Body of pancreas (tissue), 4 donors: ENCODE measurements at places on chromosomes 16 and 17. TPM values are rescaled to one million over a fixed set of nuclear protein-coding genes. Genes with fewer than 3 reads are reported as not detected.

UTS2R gene
- total RNA-seq, result not detected

LRRC75A gene
- total RNA-seq, result 7.6 TPM

DNA sequence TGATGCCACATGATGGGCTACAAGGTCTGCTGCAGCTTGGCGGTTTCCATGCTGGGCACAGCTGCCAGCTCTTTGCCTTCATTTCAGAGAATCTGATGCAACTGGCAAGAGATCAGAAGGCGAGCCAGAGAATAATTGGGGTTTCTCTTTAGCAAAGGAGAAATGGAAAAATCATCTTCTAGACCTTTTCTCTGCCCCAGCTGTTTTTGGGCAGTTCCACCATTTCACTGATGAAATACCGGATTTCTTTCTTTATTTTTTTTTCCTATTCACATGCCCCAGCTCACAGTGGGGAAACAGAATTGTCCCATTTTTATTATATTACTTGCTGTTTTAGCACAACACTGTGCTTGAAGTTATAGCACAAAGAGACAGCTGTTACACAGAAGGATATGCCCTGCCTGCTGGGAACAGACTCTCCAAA, 439.3 kb upstream of the GOT2 start:
- no peaks in the 10 kb centered on the region for H3K4me1 ChIP-seq
- no peaks in the 10 kb centered on the region for H3K27me3 ChIP-seq
- H3K27ac ChIP-seq, result no peak overlapping the region
- H3K36me3 ChIP-seq, result no peaks in the 10 kb centered on the region

DNA sequence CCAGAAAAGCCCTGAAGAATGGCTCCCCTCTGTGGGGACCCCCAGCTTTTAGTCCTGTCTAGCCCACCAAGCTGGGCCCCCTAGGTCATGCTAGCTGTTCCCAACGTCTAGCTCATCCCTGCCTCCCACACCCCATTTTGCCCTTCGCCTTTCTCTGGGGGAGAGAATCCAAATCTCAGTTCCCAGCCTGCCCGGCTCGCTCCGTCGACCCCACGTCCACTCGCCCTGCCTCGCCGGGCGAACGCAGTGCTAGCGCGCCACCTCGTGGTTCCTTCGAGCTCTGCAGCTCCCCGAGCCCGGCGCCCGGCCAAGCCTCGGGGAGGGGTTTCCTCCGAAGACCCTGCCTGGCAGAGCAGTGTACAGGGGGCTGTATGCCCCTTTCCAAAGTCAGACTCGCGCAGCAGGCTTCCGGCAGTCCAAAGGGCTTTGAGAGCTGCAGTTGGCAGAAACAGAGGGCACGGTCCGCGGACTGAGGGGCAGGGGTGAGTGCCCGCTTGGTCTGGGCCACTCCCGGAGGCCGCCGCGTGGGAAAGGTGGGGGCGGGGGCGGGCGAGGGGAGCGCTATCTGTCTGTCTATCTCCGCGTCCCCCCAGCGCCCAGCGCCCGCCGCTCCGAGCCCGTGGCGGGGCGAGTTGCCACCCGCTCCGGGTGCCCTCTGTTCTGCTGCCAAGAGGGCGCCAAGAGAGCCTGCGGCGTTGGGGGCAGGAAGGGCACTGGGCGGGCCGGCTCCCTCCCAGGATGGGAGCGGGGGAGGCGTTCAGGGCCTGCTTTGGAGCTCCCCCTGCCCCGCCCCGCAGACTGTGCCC, 1.7 kb upstream of the DLX3 start:
- DNase-seq, result peak; percentile 58
- H3K36me3 ChIP-seq, result no peaks in the 10 kb centered on the region
- H3K27ac ChIP-seq, result no peak overlapping the region
- H3K4me3 ChIP-seq, result no peak overlapping the region
- peaks cover 15% of the 10 kb centered on the region for H3K27me3 ChIP-seq

- DNase-seq, result no peak
- peaks cover 28% of the 10 kb centered on the region for H3K4me1 ChIP-seq
- H3K27me3 ChIP-seq, result no peaks in the 10 kb centered on the region
Measured at GRCh38 chr17:27306276-27306835, 12.4 kb downstream of the WSB1 start.
